Renal cortex interstitium (tissue), 15 donors: ENCODE measurements at places on chromosomes 13 and 19. TPM values are rescaled to one million over a fixed set of nuclear protein-coding genes. Genes with fewer than 3 reads are reported as not detected.

Gene SSBP4
- 52.4 TPM for polyA plus RNA-seq

Gene ZNF626
- 22.2 TPM for polyA plus RNA-seq

Gene APOC1
- polyA plus RNA-seq, result 11.1 TPM

Gene NCR1
- polyA plus RNA-seq, result not detected

- DNase-seq, result no peak
Observed at GRCh38 chr19:2795827-2796658, 10.7 kb downstream of the THOP1 start.

- DNase-seq, result no peak
Observed at GRCh38 chr19:45960595-45961235, 12.9 kb downstream of the NOVA2 start.

GRCh38 chr13:73287831-73288230 is 229.0 kb downstream of the KLF5 start:
- DNase-seq, result no peak

- no peak for DNase-seq
Observed at GRCh38 chr13:45353895-45354294, 12.9 kb upstream of the TPT1 start.

DNA sequence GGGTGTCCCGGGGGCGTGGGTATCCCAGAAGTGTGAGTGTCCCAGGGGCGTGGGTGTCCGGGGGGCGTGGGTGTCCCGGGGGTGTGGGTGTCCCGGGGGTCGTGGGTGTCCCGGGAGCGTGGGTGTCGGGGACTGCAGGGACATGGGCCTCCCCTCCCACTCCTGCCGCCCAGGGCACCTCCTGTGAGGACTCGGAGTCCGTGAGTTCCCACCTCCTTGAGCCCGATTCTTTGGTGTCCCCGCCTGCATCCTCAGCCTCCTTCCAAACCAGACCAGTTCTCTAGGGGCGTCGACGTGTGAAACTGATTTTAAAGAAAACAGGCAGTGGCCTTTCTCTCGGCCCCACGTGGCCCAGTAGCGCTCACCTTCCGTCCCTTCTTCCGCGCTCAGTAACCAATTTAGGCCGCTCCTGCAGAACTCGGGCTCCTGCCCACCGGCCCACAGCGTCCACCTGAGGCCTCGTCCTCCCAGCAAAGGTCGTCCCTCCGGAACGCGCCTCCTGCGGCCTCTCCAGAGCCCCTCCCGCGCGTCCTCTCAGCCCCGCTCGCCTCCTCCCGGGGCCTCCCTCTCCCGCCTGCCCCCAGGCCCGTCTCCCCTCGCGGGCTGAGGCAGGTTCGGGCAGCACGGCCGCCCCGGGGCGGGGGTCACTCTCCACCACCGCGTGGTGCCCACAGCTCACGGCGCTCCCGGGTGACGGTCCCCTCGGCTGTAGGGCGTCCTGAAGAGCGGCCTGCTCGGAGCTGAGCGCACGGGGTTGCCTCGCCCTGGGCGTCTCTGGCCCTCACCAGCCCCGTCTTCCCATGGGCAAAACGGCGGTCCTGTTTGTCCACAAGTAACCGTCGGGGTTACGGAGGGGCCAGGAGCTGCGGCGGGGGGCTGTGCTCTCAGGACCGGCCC is 3.8 kb downstream of the F7 start:
- DNase-seq, result no peak

DNA sequence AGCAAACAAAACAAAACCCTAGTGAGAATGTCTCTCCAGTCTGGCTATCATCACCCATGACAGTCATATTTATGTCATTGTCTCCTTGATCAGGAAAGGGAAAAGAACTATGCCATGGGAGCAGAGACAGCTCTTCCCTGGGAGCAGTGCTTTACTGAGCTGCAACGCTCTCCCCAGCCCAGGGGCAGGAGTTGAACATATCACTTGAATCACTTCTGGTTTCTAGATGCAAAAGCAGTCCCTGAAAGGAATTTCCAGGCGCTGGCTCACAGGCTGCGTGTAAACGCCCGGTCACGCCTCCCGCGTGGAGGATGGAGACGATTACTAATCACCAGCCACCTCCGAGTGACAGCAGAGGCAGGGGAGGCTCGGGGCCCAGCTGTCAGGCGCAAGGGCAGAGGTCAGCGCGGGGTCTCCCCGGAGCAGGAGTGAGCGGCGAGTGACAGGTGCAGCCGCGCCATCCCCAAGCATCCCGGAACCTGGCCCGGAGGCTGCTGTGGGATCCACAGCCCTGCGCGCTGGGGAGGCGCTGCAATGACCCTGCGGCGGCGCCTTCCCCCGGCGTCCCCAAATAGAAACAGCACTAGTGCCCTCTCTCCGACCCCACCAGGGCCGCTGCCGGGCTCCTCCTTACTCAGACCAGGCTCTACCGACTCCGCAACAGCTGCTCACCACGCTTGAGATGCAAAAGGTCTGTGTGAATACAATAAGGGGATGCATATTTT is 23.5 kb upstream of the DCLK1 start:
- DNase-seq, result no peak

- no peak for DNase-seq
Observed at GRCh38 chr19:12695997-12696365, 450 bp downstream of the FBXW9 start.

GRCh38 chr13:75357576-75358289 is 124.2 kb downstream of the TBC1D4 start:
- peak; percentile 14 for DNase-seq

DNA sequence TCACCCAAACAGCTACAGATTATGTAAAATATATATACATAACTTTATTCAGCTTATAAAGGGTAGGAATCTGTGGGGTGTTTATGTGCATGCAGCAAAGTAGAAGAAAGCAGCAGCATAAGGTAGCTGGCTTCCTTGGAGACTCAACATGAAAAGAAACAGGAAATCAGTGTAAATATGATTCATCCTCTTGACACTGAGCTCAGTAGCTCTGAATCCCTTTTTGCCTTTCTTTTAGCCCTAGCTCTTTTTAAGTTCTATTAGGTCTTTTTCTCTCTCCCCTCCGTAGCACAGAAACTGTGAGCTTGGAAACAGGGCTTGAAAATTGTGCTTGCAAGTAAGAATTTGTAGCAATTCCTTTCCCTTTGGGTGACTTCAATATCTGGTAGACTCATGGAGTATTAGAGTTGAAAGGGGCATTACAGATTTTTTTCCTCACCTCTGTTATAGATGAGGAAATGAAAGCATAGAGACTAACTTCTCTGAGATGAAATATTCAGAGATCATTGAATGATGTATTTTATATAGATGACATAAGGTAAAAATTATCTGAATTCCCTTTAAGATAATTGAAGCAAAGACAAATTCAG is 314.4 kb downstream of the PCDH9 start:
- DNase-seq, result no peak

GRCh38 chr19:33393286-33394005 is 19.9 kb downstream of the CEBPG start:
- no peak for DNase-seq

- DNase-seq, result no peak
Observed at GRCh38 chr13:41054919-41055619, 6.2 kb upstream of the WBP4 start.

DNA sequence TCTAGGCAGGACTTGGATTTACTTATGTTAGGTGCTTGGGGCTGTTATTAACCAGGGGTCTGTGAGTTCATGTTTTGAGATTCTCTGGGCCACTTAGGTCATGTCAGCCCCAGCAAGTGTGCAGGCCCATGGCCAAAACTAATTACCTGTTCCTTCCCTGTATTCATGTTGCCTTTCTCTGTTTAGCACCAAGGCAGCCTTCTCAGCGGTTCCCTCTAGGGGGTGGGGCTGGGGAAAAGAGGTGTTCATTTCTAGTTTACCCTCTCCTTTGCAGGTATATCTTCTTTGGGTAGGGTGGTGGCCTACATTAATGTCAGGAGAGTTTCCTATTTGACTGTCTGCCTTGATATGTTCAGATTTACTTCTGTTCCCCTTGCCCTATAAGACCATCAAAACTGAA is 61.7 kb downstream of the PDS5B start:
- DNase-seq, result no peak

- no peak for DNase-seq
Observed at GRCh38 chr13:23799945-23800344, 89.3 kb downstream of the MIPEP start.

GRCh38 chr19:49924004-49924880 is 4.8 kb upstream of the ATF5 start:
- no peak for DNase-seq

- no peak for DNase-seq
Observed at GRCh38 chr13:47908197-47908902, 92.7 kb downstream of the SUCLA2 start.

- DNase-seq, result no peak
Observed at GRCh38 chr19:28504139-28504538, 708.8 kb downstream of the UQCRFS1 start.
